ENCODE measurements at places on chromosomes 1 and 21. TPM values are rescaled to one million over a fixed set of nuclear protein-coding genes. Genes with fewer than 3 reads are reported as not detected.
A peak's percentile ranks its signal among the peaks of the same experiment; 100 is the strongest.

DNA sequence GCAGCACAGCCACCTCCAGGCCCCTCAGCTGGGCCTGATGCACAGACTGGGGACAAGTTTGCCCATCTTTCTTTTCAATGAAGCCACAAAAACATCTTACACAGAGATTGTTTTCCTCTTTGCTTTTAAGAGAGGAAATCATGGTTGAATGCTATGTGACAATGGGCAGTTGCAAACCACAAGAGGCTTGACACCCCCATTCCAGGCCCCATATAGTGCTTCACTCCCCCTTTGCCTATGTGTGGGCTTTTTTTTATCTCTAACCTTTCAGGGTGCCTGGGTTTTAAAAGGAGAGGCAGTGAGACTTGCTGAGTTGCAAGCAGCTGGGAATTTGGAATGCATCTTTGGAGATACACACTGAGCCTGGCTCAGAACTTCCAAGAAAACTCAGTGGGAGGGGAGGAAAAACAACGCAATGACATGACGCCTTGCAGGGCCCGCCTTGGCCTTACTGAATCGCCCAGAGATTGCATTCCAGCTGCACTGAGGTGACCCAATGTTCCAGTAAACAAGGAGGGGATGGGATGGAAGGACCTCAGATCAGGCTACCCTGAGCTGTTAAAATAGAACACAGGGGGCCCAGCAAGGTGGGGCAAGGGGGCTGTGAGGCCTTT lies 145.2 kb upstream of the ZNF648 start:
- peak overlapping the region; percentile 65 for H3K27ac ChIP-seq
- no peaks in the 10 kb centered on the region for H3K27me3 ChIP-seq
- H3K36me3 ChIP-seq, result no peaks in the 10 kb centered on the region
- DNase-seq, result peak; percentile 51
- H3K4me1 ChIP-seq, result peaks cover 9% of the 10 kb centered on the region

DNA sequence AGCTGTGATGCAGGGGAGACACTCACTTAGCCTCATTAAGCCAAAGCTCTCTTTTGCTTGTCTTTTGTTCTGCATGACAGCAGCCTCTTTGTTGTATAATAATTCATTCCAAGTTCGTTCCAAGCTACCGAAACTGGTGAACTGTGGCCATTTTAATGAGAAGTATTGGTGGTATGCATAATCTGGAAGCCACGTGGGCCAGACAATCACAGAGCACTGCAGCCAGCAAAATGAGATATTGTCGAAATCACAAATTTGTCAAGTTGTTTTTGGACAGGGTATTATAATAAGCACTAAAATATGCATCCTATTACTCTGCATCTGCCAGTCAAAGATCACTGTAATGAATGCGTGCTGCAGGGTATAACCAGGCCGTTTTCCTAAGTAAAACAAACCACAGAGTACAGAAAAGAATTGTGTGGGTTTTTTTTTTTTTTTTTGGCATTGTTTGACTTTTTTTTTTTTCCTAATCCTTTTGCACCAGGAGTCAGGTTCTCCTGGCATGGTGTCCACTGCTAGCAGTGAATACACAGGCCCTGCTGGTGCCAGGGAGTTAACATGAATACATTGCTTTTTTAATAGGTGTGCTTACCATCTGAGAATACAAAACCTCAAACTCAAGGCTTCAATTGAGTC lies 423.9 kb downstream of the PTBP2 start:
- H3K4me1 ChIP-seq, result no peaks in the 10 kb centered on the region
- DNase-seq, result no peak
- H3K4me3 ChIP-seq, result no peak overlapping the region
- no peaks in the 10 kb centered on the region for H3K36me3 ChIP-seq
- no peaks in the 10 kb centered on the region for H3K27me3 ChIP-seq

GRCh38 chr1:202587859-202588485 lies 122.3 kb downstream of the SYT2 start:
- H3K4me3 ChIP-seq, result no peak overlapping the region
- no peaks in the 10 kb centered on the region for H3K36me3 ChIP-seq
- no peak overlapping the region for H3K27ac ChIP-seq

DNA sequence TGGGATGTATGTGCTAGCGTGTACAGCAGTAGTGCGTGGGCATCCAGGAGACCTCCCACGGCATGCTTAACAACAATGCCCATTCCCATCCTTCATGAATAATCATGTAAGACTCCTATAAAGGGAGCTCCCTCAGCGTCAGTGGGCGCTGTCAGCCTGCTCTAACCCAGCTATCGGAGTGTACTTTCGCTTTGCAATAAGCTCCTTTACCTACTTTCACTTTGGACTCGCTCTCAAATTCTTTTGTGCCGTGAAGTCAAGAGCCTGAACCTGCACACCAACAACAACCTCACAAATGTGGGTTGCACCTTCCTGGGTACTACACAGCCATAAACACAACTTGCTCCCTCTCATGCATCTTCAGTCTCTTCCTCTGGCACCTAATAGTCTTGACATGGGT lies 114.8 kb upstream of the PAXBP1 start:
- H3K27me3 ChIP-seq, result no peaks in the 10 kb centered on the region
- DNase-seq, result no peak
- no peak overlapping the region for H3K4me3 ChIP-seq

GRCh38 chr21:43192501-43193081 lies 23.8 kb downstream of the CRYAA start:
- no peaks in the 10 kb centered on the region for H3K36me3 ChIP-seq
- H3K4me1 ChIP-seq, result no peaks in the 10 kb centered on the region
- no peak overlapping the region for H3K4me3 ChIP-seq
- DNase-seq, result no peak
- H3K27me3 ChIP-seq, result no peaks in the 10 kb centered on the region
- H3K27ac ChIP-seq, result no peak overlapping the region

DNA sequence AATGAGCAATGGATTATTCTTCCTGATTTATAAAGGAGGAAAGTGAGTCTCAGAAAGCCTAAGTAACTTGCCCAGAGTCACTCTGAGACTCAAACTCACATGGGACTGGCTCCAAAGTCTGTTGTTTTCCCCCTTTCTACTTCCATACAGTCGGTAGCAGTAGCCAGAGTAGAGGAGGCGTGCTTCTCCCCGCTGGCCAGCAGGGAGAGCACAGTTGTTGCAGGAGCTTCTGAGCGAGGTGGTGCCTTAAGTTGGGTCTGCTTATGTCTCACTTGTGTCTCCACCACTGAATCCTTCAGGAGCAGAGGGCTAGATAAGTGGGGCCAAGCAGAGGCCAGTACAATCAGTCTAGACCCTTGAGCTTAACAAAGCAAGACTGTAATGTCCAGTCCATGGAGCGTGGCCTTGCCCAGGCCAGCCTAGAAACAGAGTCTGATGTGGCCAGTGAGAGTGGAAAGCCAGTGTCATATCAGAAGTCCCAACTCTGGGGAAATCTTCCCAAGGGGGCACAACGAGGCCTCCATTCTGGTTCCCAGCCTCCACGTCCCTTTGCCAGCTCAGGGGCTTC lies 181.9 kb downstream of the ZSCAN20 start:
- no peaks in the 10 kb centered on the region for H3K27me3 ChIP-seq
- H3K36me3 ChIP-seq, result no peaks in the 10 kb centered on the region
- no peak overlapping the region for H3K4me3 ChIP-seq
- H3K4me1 ChIP-seq, result no peaks in the 10 kb centered on the region
- H3K27ac ChIP-seq, result no peak overlapping the region

DNA sequence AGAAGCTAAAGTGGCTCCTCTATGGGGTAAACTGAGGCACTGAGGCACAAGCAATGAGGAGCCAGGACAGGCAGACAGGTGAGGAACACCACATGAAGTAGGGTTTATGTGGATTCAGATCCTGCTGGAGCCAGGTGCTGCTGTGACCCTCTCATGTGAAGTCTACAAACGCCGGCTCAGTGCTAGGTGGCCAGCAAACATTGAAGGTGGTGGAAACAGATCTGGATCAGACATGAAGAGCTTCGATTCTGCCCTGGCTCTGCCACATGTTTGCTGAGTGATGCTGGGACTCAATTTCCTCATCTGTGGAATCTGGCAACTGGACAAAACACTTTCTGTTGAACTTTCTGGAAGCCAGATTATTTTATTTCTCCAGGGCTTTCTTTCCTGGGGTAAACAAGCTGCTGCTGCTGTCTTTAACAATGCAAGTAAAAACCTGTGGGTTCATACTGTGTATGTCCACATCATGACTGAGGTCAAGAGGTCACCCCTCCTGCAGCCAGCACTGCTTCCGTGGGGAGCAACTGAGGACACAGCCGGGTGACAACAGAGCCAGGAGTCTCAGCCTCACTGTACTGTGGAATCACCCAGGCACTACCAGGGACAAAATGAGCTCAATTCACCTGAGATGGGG lies 33.3 kb downstream of the HMGB4 start:
- no peaks in the 10 kb centered on the region for H3K27me3 ChIP-seq
- H3K27ac ChIP-seq, result no peak overlapping the region
- no peak overlapping the region for H3K4me3 ChIP-seq

DNA sequence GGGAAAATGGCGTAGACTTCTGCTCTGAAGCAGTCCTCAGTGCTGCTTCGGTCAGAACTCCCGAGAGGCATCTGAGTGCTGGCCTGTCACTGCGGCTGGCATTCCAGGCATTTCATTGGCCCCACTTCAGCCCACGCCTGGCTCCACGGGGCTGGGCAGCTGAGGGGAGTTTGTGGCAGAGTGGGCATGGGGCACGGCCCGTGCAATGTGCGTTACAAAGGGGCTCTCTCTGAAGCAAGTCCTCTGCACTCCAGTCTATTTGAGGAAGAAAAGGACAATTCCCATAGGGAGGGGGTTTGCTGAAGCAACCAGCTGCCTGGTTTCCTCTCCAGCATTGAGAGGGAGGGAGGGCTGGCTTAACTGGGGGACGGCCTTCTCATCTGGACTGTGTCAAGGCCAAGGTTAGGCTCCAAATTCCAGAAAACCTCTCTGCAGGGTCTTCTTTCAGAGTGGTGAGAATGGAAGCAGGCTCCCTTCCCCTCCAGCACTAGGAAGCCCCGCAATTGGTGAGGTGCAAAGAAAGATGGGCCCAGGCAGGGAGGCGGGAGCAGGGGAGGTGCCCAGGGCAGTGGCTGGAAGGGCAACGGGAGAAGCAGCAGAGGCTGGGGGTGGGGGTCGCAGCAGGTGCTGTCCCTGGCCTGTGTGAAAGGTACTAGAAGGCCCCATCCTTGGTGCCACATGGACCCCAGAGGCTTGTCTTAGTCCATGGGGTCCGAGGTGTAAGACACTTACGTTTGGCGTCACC lies 21.1 kb upstream of the GPR157 start:
- H3K27me3 ChIP-seq, result no peaks in the 10 kb centered on the region
- no peak for DNase-seq
- H3K27ac ChIP-seq, result peak overlapping the region; percentile 35

- DNase-seq, result no peak
- H3K36me3 ChIP-seq, result no peaks in the 10 kb centered on the region
- peaks cover 7% of the 10 kb centered on the region for H3K4me1 ChIP-seq
- no peaks in the 10 kb centered on the region for H3K27me3 ChIP-seq
- H3K4me3 ChIP-seq, result no peak overlapping the region
Observed at GRCh38 chr1:209384710-209385550, 198.6 kb upstream of the CAMK1G start.

DNA sequence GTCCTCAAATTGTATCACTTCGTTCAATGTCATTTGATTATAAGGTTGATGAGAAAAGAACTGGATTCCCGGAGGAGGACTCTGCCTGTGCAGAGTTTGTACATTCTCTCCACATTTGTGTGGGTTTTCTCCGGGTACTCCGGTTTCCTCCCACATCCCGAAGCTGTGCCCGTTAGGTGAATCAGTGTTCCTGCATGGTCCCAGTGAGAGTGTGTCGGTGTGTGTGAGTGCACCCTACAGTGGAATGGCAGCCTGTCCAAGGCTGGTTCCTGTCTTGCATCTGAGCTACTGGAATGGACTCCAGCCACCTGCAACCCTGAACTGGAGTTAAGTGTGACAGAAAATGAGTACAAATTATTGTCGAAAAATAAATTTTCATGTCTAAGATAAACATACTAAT lies 92.2 kb upstream of the KCTD3 start:
- H3K27me3 ChIP-seq, result no peaks in the 10 kb centered on the region
- peak overlapping the region; percentile 24 for H3K27ac ChIP-seq
- no peak overlapping the region for H3K4me3 ChIP-seq
- H3K36me3 ChIP-seq, result no peaks in the 10 kb centered on the region
- DNase-seq, result peak; percentile 43

- no peaks in the 10 kb centered on the region for H3K36me3 ChIP-seq
- H3K27ac ChIP-seq, result no peak overlapping the region
- no peaks in the 10 kb centered on the region for H3K27me3 ChIP-seq
- H3K4me3 ChIP-seq, result no peak overlapping the region
- H3K4me1 ChIP-seq, result no peaks in the 10 kb centered on the region
- no peak for DNase-seq
Observed at GRCh38 chr1:55997536-55997935, 581.8 kb downstream of the PLPP3 start.

- no peaks in the 10 kb centered on the region for H3K36me3 ChIP-seq
- DNase-seq, result no peak
- H3K27ac ChIP-seq, result no peak overlapping the region
- H3K4me3 ChIP-seq, result no peak overlapping the region
Observed at GRCh38 chr1:61419657-61420056, 305.3 kb downstream of the TM2D1 start.

GRCh38 chr1:113027007-113027406 lies 46.0 kb upstream of the LRIG2 start:
- no peaks in the 10 kb centered on the region for H3K27me3 ChIP-seq
- H3K27ac ChIP-seq, result no peak overlapping the region
- H3K4me1 ChIP-seq, result no peaks in the 10 kb centered on the region
- no peak overlapping the region for H3K4me3 ChIP-seq
- DNase-seq, result no peak

DNA sequence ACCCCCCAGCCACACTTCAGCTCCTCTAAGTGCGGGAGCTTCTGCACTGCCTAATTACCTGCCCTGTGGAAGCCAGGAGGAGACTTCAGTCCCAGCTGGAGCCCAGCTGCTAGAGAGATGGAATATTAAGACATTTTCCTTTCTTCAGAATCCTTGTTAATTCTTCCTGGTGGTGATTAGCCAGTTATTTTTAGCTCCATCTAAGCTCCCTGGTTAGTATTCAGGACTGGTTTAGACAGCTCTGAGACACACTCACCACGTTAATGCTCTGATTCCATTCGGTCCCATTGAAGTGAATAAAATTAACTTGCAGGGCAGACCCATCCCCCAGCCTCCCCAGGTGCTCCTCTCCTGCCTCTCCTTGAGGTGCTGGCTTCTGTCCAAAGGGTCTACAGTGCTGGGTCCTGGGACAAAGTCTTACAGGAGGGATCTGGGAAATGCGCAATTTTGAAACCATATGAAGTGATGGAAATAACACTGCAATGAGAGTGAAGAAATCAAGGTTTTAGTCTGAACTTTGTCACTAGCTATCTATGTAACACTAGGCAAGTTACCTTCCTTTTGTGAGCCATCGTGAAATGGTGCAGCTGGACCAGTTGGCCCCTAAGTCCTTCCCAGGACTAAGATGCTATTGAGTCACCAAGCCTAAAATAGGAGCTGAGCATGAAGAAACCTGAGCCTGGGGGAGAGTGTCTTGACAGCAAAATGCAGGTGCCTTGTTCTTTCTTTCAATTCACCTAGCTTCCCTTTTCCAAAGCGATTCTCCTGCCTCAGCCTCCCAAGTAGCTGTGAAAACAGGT lies 117.4 kb upstream of the ATP1A1 start:
- no peaks in the 10 kb centered on the region for H3K4me1 ChIP-seq
- no peak overlapping the region for H3K4me3 ChIP-seq
- H3K27ac ChIP-seq, result no peak overlapping the region
- H3K36me3 ChIP-seq, result no peaks in the 10 kb centered on the region
- DNase-seq, result no peak
- H3K27me3 ChIP-seq, result no peaks in the 10 kb centered on the region

CFAP107 gene
- not detected for total RNA-seq

INAVA gene
- 0.14 TPM for total RNA-seq

CFAP45 gene
- 0.14 TPM for total RNA-seq

KCNE2 gene
- total RNA-seq, result not detected
